CD8-positive, alpha-beta memory T cell (primary cell): ENCODE measurements at places on chromosomes 5 and 9. TPM values are rescaled to one million over a fixed set of nuclear protein-coding genes. Genes with fewer than 3 reads are reported as not detected.

DNA sequence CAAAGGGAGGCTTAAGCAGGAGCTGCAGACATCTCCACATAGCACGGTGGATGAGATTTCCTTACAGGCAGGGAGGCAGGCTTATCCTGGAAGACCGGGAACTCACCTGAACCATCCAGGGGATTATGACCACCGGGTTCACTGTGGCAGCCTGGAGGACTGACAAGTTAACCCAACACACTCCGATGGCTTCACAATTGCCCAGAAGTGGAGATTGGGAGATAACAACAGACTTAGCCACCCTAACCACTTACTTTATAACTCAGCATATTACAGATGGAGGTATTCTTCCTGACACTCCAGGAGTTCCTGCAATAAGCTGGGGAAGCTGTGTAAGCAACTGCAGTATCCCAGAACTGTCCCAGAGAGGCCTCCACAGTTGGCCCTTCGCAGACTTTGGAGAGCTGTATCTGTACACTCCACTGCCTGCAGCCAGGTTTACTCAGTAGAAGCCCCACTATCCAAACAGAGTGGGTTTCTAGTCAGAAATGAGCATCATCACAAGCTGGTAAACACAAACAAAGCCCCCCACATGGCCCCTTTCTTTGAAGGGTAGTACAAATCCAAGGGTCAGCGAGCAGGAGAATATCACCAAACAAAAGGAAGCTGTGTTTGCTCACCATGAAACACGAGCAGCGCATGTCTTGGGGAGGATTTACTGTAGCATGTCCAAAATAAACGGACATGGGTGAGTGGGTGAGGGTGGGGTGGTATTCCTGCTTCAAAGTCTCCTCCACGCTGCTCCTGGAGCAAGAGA is 462.2 kb downstream of the RASEF start:
- no peak overlapping the region for H3K27ac ChIP-seq
- H3K36me3 ChIP-seq: no peaks in the 10 kb centered on the region
- DNase-seq: no peak
- no peak overlapping the region for H3K4me3 ChIP-seq
- no peaks in the 10 kb centered on the region for H3K27me3 ChIP-seq
- no peaks in the 10 kb centered on the region for H3K4me1 ChIP-seq

- H3K27me3 ChIP-seq: peaks cover 5% of the 10 kb centered on the region
- H3K36me3 ChIP-seq: no peaks in the 10 kb centered on the region
- no peak for DNase-seq
These were observed 18.5 kb upstream of the GAS1 start for GRCh38 chr9:86965636-86966395.

PCSK1 gene
- total RNA-seq: not detected

- no peak for DNase-seq
- H3K36me3 ChIP-seq: no peaks in the 10 kb centered on the region
- no peaks in the 10 kb centered on the region for H3K4me1 ChIP-seq
- H3K4me3 ChIP-seq: no peak overlapping the region
These were observed 51.9 kb downstream of the NEK6 start for GRCh38 chr9:124309667-124310084.

DNA sequence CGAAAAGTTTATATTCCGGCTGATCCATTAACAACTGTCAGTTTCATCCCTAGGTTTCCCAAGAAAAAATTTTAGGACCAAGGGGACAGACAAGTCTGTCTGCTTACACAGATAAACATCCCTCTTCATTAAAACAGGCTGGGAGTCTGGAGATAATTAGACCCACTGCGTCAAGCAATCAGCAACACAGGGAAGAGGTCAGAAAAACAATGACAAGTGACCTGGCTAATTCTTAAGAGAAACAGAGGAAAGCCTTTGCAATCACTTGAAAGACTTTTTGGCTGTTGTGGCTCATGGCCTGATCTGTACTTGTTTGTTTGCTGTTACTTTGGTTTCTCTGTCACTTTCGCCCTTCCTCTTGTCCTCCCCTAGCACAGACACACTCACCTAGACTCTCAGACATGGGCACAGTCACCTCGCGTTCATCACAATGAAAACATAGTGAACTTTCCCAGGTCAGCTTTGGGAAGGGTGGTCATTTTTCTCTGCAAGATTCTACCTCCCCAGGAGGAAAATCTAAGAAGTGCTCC is 2.9 kb upstream of the CCDC192 start:
- no peaks in the 10 kb centered on the region for H3K4me1 ChIP-seq
- no peak overlapping the region for H3K27ac ChIP-seq
- H3K27me3 ChIP-seq: no peaks in the 10 kb centered on the region
- DNase-seq: no peak
- H3K4me3 ChIP-seq: no peak overlapping the region

- no peak for DNase-seq
- no peak overlapping the region for H3K4me3 ChIP-seq
- H3K4me1 ChIP-seq: no peaks in the 10 kb centered on the region
- peaks cover 8% of the 10 kb centered on the region for H3K27me3 ChIP-seq
- H3K27ac ChIP-seq: no peak overlapping the region
- H3K36me3 ChIP-seq: no peaks in the 10 kb centered on the region
These were observed 209.8 kb downstream of the ENC1 start for GRCh38 chr5:74430631-74431289.

GRCh38 chr5:164058621-164059020 is 553.2 kb downstream of the MAT2B start:
- no peak overlapping the region for H3K27ac ChIP-seq
- no peaks in the 10 kb centered on the region for H3K27me3 ChIP-seq
- no peak for DNase-seq
- no peaks in the 10 kb centered on the region for H3K36me3 ChIP-seq
- H3K4me1 ChIP-seq: no peaks in the 10 kb centered on the region
- H3K4me3 ChIP-seq: no peak overlapping the region

CCL27 gene
- total RNA-seq: 0.39 TPM

SPINK4 gene
- not detected for total RNA-seq

GRCh38 chr5:113617191-113617796 is 103.8 kb downstream of the YTHDC2 start:
- H3K4me1 ChIP-seq: no peaks in the 10 kb centered on the region
- no peaks in the 10 kb centered on the region for H3K27me3 ChIP-seq
- no peak for DNase-seq
- H3K4me3 ChIP-seq: no peak overlapping the region
- H3K36me3 ChIP-seq: no peaks in the 10 kb centered on the region
- no peak overlapping the region for H3K27ac ChIP-seq

GRCh38 chr9:97176206-97176605 is 131.3 kb upstream of the CCDC180 start:
- no peaks in the 10 kb centered on the region for H3K27me3 ChIP-seq
- no peak overlapping the region for H3K4me3 ChIP-seq
- H3K27ac ChIP-seq: no peak overlapping the region
- H3K36me3 ChIP-seq: no peaks in the 10 kb centered on the region

BAAT gene
- total RNA-seq: not detected

TMEM252 gene
- not detected for total RNA-seq

- H3K4me1 ChIP-seq: no peaks in the 10 kb centered on the region
- H3K27me3 ChIP-seq: no peaks in the 10 kb centered on the region
- no peak for DNase-seq
- H3K4me3 ChIP-seq: no peak overlapping the region
- H3K36me3 ChIP-seq: no peaks in the 10 kb centered on the region
These were observed 171.9 kb upstream of the GDNF start for GRCh38 chr5:38011668-38012188.

ZBED3 gene
- 1.5 TPM for total RNA-seq

DNA sequence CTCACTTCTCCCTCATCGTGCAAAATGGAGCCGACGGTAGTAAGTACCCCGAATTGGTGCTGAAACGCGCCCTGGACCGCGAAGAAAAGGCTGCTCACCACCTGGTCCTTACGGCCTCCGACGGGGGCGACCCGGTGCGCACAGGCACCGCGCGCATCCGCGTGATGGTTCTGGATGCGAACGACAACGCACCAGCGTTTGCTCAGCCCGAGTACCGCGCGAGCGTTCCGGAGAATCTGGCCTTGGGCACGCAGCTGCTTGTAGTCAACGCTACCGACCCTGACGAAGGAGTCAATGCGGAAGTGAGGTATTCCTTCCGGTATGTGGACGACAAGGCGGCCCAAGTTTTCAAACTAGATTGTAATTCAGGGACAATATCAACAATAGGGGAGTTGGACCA is 979 bp downstream of the PCDHGA12 start:
- no peak for DNase-seq
- H3K27ac ChIP-seq: no peak overlapping the region
- H3K4me1 ChIP-seq: no peaks in the 10 kb centered on the region
- H3K4me3 ChIP-seq: no peak overlapping the region
- H3K27me3 ChIP-seq: peaks cover 8% of the 10 kb centered on the region

ADGRD2 gene
- not detected for total RNA-seq

- peaks cover 7% of the 10 kb centered on the region for H3K4me1 ChIP-seq
- no peak overlapping the region for H3K27ac ChIP-seq
- H3K27me3 ChIP-seq: no peaks in the 10 kb centered on the region
- DNase-seq: no peak
These were observed 39.3 kb upstream of the TLX3 start for GRCh38 chr5:171269717-171270116.

ZDHHC11 gene
- total RNA-seq: 4.5 TPM

C9orf153 gene
- total RNA-seq: 0.27 TPM

CEL gene
- 1.2 TPM for total RNA-seq

- DNase-seq: no peak
- no peaks in the 10 kb centered on the region for H3K27me3 ChIP-seq
- no peak overlapping the region for H3K4me3 ChIP-seq
- H3K4me1 ChIP-seq: no peaks in the 10 kb centered on the region
- H3K27ac ChIP-seq: no peak overlapping the region
These were observed 13.9 kb downstream of the LRRC70 start for GRCh38 chr5:62592558-62592957.

- no peak overlapping the region for H3K27ac ChIP-seq
- H3K27me3 ChIP-seq: no peaks in the 10 kb centered on the region
- no peaks in the 10 kb centered on the region for H3K4me1 ChIP-seq
- no peaks in the 10 kb centered on the region for H3K36me3 ChIP-seq
- H3K4me3 ChIP-seq: no peak overlapping the region
These were observed 32.4 kb downstream of the CYSTM1 start for GRCh38 chr5:140207250-140207964.

- H3K4me1 ChIP-seq: no peaks in the 10 kb centered on the region
- DNase-seq: no peak
- no peak overlapping the region for H3K4me3 ChIP-seq
- H3K27me3 ChIP-seq: no peaks in the 10 kb centered on the region
- H3K36me3 ChIP-seq: no peaks in the 10 kb centered on the region
- no peak overlapping the region for H3K27ac ChIP-seq
These were observed 102.8 kb downstream of the ARL15 start for GRCh38 chr5:54207566-54207965.

- no peaks in the 10 kb centered on the region for H3K36me3 ChIP-seq
- no peaks in the 10 kb centered on the region for H3K27me3 ChIP-seq
- no peak overlapping the region for H3K4me3 ChIP-seq
These were observed 119.7 kb upstream of the PJA2 start for GRCh38 chr5:109529520-109529919.
